Fibroblast of skin of scalp (primary cell): ENCODE measurements at places on chromosomes 2 and 18.
A peak's percentile ranks its signal among the peaks of the same experiment; 100 is the strongest.

DNA sequence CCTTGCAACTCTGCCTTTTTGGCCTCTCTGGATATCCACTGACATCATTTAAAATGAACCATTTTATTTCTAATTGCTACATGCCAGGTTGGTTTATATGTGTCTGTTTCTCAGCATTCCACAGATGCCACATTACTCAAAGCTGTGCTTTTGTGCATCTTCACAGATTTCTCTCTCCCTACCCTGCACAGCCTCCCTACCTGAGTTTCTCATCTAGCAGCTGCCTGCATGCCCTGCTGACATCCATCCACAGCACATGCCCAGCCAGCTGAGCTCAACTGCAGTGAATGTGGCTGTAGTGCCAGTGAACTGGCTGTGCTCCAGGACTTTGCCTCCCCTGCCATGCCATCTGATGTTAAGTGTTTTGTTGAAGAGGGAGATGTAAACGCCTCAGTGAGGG lies 44.5 kb downstream of the PKP4 start:
- no peak for DNase-seq

DNA sequence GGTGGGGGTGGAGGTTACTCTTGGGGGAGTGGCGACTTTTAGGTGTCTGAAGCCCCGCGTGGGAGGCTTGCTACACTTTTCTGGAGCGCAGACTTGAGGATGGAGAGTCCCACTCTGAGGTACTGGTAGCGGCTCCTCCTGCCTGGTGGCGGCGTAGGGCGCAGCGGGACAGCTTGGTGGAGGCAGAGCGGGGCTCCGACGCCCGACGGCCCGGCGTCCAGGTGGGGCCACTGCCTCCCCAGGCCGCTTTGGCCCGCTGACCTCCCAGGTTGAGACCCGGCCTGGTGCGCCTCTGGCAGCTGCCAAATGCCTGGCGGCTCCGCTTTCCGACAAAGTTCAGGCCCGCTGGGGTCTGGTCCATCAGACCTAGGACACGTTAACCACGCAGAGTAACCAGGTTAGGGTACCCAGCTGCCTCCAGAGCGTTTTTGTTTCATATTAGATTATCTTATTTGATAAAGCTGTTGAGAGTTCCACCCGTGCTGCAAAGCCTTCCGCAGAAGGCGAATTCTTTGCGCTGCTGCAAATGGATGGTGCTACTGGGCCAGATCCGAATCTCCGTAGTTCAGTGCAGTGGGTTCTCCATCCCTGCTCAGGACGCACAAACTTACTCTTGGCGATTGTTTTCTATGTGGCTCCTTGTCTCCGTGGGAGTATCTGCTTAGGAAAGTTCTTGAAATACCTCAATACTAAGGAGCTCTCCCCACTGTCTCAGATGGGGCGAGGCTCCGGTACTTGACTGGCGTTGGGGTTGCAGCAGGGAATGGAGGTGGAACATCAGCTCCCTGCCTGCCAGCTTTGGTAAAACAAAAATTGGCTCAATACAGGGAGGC lies 405.9 kb downstream of the XIRP2 start:
- DNase-seq = peak; percentile 3

DNA sequence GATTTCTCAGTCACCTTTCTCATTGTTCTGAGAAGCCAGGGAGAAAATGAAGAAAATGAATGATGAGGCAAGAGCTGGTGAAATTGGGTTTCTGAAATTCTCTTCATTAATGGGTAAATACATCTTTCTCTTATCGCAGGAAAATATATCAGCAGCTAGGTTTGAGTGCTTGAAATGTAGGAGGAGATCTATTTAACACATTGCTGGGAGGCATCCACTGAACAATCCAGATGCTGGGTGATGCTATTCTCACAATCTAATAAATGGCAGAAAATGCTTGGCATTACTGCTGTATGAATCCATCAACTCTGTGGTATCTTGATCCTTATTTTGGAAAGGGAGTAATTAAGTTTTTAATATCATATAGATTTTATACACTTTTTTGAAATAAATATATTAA lies 199.6 kb upstream of the LRP1B start:
- DNase-seq = no peak

DNA sequence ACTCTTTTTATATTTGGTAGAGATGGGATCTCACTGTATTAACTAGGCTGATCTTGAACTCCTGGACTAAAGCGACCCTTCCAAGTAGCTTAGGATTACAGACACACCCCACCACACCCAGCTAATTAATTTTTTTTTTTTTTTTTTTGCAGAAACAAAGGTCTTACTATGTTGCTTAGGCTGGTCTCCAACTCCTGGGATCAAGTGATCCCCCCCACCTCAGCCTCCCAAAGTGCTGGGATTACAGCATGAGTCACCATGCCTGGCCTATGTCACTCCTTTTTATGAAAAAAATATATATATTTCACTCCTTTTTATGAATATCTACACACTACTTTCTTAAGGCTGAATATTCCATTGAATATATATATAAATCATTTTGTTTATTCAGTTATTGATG lies 162.8 kb downstream of the MGAT5 start:
- DNase-seq = no peak

DNA sequence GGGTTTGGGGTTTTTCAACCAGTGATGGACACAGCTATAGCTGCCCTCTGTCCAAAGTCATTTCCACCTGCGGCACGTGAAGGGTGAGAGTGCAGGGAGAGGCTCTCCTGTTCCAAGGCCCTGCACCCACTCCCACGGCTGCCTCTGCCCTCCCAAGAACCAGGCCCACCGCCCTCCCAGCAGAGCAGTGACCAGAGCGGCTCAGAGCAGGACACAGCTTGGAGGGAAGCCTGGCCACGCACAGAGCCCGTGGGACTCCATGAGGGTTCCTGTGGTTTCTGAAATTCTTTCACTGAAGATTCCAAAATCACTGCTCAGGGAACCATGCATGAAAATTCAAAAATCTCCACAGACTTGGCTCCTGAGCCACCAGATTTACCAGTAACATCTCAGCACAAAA lies 67.3 kb upstream of the SALL3 start:
- DNase-seq = no peak

DNA sequence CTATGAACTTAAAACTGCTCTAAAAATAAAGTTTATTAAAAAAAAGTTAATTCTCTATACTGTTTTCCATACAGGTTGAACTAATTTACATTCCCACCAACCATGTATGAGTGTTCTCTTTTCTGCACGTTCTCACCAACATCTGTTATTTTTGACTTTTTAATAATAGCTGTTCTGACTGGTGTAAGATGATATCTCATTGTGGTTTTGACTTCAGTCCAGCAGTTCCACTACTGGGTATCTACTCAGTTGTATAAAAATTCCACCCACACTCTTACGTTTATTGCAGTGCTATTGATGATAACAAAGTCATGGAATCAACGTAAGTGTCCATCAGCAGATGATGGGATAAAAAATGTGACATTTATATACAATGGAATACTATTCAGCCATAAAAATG lies 33.7 kb downstream of the SPAG16 start:
- peak; percentile 56 for DNase-seq

GRCh38 chr2:180962727-180963314 lies 17.6 kb upstream of the UBE2E3 start:
- no peak for DNase-seq

DNA sequence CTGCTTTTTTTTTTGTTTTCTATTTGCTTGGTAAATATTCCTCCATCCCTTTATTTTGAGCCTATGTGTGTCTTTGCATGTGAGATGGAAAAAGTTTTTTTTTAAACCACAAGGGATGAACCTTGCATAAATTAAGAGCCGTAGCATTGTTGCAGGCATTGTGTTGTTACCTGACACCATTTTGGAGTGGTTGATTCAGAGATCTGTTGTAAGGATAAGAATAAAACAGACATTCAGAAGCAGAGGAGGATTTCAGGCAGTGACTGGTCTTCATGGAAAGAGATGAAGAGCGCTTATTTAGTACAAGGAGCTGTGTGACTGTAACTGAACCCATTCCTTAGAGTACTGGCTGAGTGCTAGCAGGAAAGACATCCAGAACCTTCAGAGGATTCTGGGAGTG lies 101.2 kb downstream of the LTBP1 start:
- DNase-seq = no peak

GRCh38 chr18:48840491-48840877 lies 110.3 kb downstream of the SMAD7 start:
- no peak for DNase-seq

GRCh38 chr2:15905986-15906491 lies 34.3 kb upstream of the MYCN start:
- DNase-seq = no peak

GRCh38 chr2:127414638-127415592 lies 3.3 kb upstream of the PROC start:
- DNase-seq = peak; percentile 36

DNA sequence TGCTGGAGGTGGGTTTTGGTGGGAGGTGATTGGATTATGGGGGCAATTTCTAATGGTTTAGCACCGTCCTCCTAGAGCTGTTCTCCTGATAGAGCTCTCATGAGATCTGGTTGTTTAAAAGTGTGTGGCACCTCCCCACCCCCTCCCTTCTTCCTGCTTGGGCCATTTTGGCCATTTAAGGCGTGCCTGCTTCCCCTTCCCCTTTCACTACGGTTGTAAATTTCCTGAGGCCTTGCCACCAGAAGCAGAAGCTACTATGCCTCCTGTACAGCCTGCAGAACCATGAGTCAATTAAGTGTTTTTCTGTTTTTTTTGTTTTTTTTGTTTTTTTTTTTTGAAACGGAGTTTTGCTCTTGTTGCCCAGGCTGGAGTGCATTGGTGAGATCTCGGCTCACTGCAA lies 335.7 kb upstream of the HS6ST1 start:
- no peak for DNase-seq

DNA sequence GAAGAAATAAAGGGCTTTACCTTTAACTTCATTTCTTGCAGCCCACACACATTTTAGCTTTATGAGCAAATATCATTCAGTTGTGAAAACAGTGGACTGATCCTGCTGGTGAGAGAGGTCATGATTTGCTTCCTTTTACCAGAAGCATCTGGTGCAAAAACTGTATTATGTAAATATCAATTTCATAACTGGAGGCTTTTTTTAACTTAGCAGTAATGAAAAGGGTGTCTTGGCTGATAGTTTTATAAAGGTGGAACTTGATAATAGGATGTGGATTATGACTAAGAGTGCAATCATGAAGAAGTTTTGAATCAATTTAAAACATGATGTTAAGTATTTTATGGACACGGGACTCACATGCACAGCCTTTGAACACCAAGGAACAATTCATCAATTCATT lies 304.4 kb downstream of the GULP1 start:
- DNase-seq = no peak

DNA sequence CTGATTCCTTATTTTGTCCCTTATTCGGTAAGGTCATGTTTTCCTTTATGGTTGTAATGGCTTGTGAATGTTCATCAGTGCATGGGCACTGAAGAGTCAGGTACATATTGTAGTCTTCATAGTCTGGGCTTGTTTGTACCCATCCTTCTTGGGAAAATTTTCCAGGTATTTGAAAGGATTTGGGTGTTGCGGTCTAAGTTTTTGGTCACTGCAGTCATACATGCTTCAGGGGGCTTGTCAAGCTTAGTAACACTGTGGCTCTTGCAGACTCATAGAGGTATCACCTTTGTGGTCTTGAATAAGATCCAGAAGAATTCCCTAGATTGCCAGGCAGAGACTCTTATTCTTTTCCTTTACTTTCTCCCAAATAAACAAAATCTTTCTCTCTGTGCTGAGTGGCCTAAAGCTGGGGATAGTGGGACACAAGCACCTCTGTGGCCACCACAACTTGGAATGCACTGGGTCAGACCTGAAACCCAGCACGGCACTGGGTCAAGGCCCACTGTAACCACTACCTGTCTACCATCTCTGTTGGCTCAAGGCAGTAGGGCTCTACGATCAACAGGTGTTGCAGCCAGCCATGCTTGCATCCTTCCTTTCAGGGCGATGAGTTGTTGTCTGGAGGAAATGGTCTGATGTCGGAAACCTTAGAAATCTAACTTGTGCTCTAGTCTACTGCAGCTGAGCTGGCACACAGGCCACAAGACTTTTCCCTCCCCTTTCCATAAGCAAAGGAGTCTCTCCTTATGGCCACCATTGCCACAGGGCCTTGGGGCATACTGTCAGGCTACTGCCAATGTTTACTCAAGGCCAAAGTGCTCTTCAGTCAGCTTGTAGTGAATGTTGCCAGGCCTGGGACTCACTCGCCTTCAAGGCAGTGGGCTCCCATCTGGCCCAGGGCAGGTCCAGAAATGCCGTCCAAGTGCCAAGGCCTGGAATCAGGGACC lies 21.5 kb downstream of the IL1RN start:
- DNase-seq = no peak

DNA sequence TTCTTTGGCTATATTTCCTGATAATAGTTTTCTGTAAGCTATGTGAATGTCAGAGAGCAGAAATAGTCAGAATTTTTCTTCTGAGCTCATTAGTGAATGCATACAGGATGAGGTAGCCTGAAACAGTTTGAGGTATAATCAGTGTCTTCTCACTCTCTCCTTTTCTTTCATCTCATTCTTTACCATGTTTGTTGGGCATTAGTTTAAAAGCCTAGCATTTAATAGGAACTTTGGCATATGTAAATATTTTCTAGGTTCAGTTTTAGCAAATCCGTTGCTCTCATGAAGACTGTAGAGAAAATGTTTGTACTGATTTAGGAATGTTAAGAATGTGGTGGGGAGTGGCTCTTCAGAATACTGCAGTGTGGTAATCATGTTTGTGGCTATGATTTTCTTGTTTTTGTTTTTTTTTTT lies 119.4 kb downstream of the PARD3B start:
- peak; percentile 76 for DNase-seq

GRCh38 chr2:158781353-158781961 lies 13.7 kb upstream of the DAPL1 start:
- DNase-seq = peak; percentile 64

DNA sequence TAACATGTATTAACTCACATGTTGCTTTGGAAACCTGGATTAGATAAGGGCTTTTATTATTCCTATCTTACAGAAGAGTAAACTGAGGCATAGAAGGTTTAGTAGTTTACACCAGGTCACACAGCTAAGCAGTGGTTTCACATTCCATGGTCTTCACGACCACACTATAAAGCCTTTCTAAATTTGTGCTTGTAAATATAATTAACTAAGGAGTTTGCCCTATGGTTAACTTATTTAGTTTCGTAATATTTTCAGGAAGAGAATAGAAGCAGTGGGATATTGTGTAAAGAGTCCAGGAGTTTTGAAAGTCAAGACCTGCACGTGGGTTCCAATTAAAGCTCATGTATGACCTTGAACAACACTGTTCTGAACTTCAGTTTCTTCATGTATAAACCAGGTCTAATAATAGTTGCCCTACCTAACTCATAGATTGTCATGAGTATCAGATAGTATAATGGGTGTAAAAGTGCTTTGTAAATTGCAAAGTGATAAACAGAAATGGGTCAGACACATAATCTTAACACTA lies 19.5 kb upstream of the SOS1 start:
- DNase-seq = no peak

DNA sequence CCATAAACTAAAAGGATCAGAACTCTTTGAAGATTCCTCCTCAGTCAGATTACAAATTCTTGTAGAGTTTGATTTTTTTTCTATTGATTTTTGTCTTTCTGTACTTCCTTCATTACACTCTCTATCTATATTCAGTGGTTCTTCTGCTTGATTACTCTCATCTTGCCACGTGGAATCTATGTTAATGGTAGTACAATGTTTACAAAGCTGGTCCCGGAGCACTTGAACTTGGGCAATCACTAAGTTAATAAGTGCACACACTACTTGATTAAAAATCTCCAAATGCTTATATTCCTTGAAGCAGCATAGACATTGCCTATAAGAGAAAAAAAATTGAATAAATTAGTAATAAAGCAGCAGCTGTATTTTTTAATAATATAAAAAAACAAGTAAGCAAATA lies 65.1 kb downstream of the USP34 start:
- DNase-seq = no peak

GRCh38 chr2:54092940-54093339 lies 22.5 kb upstream of the ACYP2 start:
- no peak for DNase-seq
